ENCODE measurements at places on chromosomes 3 and 15.

DNA sequence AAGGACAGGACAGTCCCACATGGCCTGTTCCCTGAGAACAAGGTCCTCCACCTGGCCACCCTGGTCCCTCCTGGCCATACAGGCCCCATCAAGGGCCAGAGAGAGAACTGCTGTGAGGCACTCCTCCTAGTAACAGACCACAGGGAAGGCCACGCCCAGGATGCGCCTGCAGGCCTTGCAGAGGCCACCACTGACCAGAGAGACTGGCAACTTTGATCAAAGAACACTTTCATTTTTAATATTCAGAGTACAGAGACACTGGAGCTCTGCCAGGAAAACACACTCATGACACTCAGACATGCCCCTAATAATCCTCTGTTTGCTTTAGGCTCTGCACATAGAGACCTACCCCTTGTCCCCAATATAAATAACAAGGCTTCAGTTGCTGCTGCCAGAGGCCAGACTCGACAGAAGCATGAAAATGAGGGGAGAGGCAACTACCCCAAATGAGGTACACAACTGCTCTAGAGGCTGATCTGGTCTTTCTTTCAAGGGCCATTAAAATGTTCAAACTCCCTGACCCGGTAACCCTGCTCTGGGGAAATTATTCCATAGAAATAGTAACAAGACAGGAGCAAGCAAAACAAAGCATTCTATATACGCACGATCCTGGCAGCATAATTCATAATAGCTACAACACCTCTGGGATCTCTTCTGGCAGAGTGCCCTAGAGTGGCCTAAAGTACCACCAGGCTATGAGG, 44.8 kb downstream of the CCDC12 start:
- DNase-seq: no peak

- DNase-seq: no peak
These were observed 168.8 kb downstream of the NUP210 start for GRCh38 chr3:13251166-13251903.

- DNase-seq: no peak
These were observed 7.1 kb upstream of the HCN4 start for GRCh38 chr15:73375755-73376305.

- DNase-seq: no peak
These were observed 548.2 kb downstream of the FHIT start for GRCh38 chr3:60703008-60703407.

GRCh38 chr15:51830276-51830806, 888 bp downstream of the TMOD3 start:
- DNase-seq: no peak

Measured in activated T-cell treated with anti-CD3 and anti-CD28 coated beads, Interleukin-2, amount 50 U/mL, for 4 hours (primary cell).